ENCODE measurements at places on chromosomes 2 and 18.

DNA sequence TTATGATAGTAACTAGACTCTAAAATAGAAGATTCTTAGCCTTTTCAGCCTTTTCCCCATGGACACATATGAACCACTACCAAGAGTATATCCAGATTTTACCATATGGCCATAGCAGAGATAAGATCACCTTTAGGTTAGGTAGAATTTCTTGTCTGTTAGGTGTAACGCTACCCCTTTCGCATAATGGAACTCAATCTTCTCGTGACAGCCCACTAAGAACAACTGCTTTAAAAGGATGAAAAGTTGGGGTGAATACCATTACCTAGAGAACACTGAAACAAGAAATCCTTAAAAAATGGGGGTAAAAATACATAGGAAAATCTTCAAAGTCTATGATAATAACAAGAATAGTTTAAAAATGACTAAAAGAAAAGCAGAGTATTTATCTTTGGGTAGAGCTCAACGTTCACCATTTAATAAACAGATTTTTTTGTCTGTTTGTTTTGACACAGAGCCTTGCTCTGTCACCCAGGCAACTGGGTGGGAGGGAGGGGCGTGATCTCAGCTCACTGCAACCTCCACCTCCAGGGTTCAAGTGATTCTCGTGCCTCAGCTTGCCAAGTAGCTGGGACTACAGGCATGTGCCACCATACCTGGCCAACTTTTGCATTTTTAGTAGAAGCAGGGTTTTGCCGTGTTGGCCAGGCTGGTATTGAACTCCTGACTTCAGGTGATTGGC lies 67.2 kb downstream of the VIL1 start:
- no peak for DNase-seq

DNA sequence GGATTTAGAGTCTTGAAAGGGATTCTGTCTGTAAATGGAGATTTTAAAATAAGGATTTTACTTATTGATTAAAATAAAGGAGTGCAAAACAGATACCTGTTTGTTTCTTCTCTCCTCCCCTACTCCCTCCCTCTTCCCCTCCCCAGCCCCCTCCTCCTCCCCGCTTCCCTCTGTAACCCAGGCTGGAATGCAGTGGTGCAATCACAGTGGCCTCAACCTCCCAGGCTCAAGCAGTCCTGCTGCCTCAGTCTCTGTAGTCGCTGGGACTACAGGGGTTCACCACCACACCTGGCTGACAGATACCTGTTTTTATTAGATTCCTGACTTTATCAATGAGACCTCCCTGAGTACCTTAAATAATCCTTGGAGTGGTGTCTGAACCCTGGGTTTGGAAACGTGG lies 57.1 kb downstream of the OXER1 start:
- no peak for DNase-seq

- DNase-seq = peak; percentile 88
These were observed 22.0 kb downstream of the KATNAL2 start for GRCh38 chr18:46939337-46939963.

- no peak for DNase-seq
These were observed 36.0 kb downstream of the MRPL33 start for GRCh38 chr2:27807476-27807875.

GRCh38 chr2:9228088-9228751 lies 21.6 kb downstream of the ASAP2 start:
- no peak for DNase-seq

GRCh38 chr18:27969206-27969605 lies 207.7 kb downstream of the CDH2 start:
- DNase-seq = no peak

GRCh38 chr18:25685088-25685487 lies 333.1 kb upstream of the ZNF521 start:
- no peak for DNase-seq

- DNase-seq = no peak
These were observed 473.8 kb upstream of the SPHKAP start for GRCh38 chr2:228655331-228655730.

DNA sequence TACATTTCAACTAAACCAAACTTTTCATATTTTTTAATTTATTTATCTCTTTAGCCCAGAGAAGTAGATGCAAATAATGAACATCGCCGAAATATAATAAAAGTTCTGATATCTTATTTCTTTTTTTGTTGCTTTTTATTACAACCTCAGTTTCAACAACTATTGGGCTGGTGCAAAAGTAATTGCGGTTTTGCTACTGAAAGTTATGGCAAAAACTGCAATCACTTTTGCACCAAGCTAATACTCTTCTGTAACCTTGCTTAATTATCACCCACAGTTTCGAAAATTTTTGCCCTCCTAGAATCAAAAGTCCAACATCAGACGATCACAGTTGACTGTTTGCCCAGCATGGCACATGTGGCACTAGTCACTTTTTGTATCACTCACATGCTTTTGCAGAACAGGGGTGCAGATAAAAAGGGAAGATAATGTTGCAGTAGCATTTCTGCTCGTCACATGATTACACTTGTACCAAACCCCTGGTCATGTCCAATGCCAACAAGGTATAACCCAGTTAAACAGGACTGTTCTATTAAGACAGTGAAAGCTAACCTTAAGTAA lies 242.4 kb upstream of the GALNT5 start:
- DNase-seq = no peak

DNA sequence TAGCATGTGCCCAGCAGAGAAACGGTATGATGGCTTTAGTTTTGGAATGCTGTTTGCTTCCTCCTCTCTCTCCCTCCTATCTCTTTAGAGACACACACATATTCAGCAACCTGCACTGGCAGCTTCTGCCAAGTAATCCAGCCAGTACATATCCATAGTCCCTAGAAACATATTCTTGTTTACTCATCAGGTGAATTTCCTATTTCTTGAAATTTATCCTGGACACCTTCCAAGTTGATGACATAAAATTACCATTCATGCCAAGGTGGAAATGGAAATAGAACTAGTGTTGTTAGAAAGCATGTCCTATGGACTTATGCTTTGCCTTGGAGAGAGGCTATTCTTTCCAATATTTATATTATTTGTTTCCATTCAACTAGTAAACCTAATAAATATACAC lies 50.9 kb upstream of the RGPD4 start:
- DNase-seq = no peak

DNA sequence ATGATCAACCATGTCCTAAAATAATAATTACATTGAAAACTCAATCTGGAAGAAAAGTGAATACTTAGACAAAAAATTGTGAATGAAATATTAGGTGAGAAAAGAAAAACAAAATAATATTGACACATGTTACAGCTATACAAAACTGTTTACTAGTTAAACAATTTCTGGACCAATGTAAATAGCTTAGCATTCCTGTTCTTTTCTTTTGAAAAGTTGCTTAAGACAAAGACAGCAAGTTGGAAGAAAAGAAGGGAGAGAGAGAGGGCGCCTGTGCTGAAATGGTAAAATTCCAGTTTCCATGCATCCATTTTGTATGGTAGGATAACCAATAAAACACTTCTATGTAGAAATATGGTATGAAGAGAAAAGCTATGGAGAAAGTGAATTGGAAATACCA lies 94.1 kb upstream of the RFX8 start:
- DNase-seq = no peak

DNA sequence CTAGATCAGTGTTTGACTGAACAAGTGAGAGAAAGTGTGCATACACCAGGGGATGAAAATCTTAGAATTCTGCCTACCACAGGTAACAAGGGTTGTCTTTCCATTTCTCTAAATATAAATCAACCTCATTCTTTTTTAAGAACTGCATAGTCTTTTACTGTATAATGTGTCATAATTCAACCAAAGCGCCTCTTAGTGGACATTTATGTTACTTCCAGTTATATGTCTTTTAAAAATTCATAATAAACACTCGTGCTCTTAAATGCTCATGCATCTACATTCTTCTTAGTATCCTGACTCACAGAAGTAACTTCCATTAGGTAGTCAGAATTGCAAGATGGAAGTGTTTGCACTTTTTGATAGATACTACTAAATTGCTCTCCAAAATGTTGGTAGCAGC lies 76.2 kb downstream of the CHRNA1 start:
- DNase-seq = no peak

GRCh38 chr2:48693645-48694044 lies 61.9 kb downstream of the LHCGR start:
- DNase-seq = no peak

DNA sequence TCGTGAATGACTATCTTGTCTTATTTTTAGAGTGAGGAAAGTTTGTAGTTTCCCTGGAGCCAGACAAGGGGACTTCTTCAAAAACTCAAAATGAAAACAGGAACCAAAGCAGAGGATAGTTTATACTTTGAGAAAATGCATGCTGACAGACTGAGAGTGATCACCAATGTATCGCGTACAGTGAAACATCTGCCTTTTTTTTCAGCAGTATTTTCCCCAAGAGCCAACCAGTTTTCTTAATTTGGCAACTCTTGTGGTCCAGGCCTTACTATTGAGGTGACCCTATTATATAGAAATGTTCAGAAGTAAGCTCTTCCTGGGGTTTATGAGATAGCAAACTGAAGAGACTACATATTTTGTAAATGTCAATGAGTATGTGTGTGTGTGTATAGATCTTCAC lies 153.7 kb upstream of the VRK2 start:
- DNase-seq = no peak

- DNase-seq = no peak
These were observed 14.9 kb downstream of the ATOH8 start for GRCh38 chr2:85768713-85769112.

GRCh38 chr2:83873110-83873509 lies 586.0 kb downstream of the SUCLG1 start:
- no peak for DNase-seq

DNA sequence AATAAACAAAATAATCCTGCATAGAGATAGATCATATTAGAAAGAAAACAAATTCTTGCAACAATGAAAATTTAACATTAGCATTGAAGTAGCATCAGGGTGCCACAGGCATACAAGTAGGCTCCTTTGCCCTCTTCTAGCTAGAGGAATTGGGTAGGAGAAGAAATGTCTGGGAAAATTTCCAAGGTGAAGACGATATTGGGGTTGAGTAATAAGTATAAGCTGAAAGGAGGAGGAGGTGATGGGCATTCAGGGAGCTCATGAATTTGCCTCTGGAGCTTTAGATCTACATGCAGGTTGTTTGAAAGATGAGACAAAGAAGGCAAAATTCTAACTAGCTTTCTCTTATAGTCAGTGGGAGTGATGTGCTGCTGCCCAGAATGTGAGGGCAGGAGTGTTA lies 504.9 kb downstream of the CCDC85A start:
- no peak for DNase-seq

- DNase-seq = no peak
These were observed 41.4 kb downstream of the SGPP2 start for GRCh38 chr2:222465746-222466145.

DNA sequence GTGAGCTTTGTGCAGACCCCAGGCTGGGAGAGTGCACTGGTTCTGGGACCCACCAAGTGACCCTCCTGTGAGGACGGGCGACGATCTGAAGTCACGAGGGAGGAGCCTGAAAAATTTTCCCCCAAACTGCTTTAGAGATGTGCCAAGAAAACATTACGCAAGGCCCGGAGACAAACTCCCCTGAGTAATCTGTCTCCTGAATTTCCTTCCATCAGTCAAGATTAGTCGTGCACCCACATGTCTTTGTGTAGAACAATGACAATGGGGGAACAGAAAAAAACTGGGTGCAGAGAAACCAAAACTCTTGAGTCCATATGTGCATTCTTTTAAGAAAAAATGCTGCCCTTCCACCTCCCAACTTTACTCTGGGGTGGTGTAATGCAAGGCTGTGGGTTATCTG lies 12.6 kb upstream of the NCK2 start:
- no peak for DNase-seq

- DNase-seq = no peak
These were observed 31.5 kb downstream of the BABAM2 start for GRCh38 chr2:27921880-27922547.

DNA sequence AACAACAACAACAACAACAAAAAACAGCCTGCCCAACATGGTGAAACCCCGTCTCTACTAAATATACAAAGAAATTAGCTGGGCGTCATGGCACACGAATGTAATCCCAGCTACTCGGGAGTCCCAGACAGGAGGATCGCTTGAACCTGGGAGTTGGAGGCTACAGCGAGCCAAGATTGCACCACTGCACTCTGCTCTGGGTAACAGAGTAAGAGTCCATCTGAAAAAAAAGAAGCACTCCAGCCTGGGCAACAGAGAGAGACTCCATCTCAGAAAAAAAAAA lies 344.1 kb upstream of the PLGLB2 start:
- DNase-seq = no peak

GRCh38 chr2:186570604-186571003 lies 19.3 kb upstream of the ITGAV start:
- DNase-seq = no peak

GRCh38 chr2:45648636-45649035 lies 2.8 kb upstream of the PRKCE start:
- DNase-seq = no peak

- DNase-seq = no peak
These were observed 1.4 kb downstream of the MSH2 start for GRCh38 chr2:47404356-47404755.

GRCh38 chr2:68391099-68391498 lies 26.0 kb downstream of the PLEK start:
- no peak for DNase-seq

- peak; percentile 13 for DNase-seq
These were observed 97.3 kb upstream of the CHAC2 start for GRCh38 chr2:53670331-53670730.

- DNase-seq = no peak
These were observed 168.3 kb downstream of the UXS1 start for GRCh38 chr2:106025796-106026195.

GRCh38 chr2:111694700-111695101 lies 189.3 kb downstream of the ANAPC1 start:
- DNase-seq = peak; percentile 70

DNA sequence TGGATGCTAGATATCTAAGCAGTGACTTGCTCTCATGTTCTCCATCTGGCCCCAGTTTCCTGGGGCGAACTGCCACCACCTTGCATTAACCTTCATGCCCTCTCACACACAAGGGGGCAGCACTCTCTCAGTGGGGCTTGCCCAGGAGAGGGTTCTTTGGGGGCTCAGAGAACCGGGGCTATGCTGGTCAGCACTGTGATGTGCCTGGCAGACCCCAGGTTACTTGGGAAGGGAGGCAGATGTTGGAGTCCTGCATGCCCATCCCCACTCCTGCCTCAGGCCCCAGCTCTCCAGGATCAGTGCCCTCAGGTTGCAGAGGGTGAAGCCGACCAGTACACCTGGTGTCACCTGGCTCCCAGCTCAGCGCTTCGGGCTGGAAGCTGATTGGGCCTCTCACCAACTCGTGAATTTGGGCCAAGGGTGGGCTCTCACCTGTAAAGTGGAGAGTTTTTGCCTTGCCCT lies 396.2 kb upstream of the HS6ST1 start:
- DNase-seq = no peak

- DNase-seq = no peak
These were observed 9.2 kb downstream of the BOK start for GRCh38 chr2:241567776-241568175.

DNA sequence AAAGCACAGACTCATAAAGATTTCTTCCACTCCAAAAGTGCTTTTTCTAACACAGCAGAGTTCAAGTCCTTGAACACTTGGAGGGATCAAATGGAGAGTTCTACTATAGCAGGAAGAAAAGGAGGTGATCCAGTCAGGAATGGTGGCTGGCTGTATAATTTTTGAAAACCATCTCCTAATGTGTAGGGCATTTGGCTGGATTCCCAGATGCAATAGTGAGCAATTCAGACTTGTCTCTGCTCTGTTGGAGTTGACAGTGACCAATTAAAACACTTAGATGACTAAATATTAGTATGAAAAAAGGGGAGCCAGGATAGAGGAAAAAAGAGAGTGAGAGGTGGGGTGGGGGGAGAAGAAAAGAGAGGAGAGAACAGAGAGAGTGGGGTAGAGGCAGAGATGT lies 5.3 kb upstream of the G6PC2 start:
- DNase-seq = no peak
